Caudate nucleus (tissue), 63 donors: ENCODE measurements at places on chromosomes 16 and 17.

- no peak for DNase-seq
Measured at GRCh38 chr16:88974080-88974915, 2.7 kb downstream of the CBFA2T3 start.

DNA sequence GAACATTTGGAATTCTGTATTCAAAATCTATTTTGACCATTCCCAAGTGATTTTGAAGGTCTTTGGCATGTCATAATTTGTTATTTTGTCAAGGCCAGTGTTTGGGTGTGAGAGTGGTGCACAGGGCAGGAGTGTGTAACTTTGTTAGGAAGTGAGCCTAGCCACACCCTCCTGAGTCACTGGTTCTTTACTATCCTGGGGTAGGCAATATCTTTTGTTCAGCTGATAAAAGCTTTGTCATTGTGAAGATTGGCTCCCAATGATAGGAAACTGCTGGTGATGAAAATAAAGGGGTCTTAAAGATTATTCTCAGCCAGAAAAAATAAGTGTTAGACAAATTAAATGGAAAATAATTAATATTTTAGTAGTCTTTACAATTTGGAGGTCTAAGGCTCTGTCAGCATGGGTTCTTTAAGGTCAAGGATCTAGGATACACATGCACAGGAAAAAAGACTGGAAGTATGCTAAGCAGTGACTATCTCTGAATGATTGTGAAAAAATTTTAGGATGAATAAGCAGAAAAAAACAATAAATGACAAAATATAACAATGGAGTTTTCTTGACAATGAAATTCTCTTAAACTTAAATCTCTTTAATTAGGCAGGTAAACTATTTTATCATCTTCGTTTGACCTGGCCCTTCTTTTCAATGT, 5.1 kb downstream of the UBN1 start:
- DNase-seq, result no peak

GRCh38 chr16:56272583-56272894, 81.2 kb downstream of the GNAO1 start:
- DNase-seq, result no peak

DNA sequence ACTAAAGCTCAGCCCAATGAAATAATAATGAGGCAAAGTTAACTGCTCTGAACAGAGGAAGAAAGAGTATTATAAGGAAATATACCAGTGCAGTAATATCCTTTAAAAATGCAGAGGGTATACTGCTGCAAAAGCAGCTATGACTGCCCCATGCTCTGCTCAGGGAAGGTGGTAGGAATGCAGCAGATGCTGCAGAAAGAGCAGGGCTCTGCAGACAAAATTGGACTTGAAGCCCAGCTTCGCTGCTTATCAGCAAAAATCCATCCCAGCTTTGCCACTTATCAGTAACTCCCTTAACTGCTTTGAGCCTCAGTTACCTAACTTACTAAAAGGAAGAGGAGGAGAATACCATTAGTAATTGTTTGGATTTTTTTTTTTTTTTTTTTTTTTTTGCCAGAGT, 533.8 kb upstream of the CDH5 start:
- DNase-seq, result no peak

DNA sequence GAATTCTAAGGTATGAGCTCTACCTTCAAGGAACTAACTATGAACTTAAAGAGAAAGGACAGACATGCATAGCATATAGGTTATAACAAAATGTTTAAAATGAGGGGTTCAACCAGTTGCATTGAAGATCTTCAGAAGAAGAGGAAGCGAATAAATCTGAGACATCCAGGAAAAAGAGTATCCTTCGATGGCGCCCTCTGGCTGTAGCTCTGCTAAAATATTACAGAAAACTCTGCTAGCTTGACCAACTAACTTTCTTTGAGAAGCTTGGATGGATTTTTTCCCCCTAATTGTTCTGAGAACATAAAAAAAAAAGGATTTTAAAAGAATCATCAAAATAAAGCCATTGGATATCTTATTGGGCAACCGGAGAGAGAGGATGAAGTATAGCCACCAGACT, 659.9 kb upstream of the SOX9 start:
- DNase-seq, result no peak

DNA sequence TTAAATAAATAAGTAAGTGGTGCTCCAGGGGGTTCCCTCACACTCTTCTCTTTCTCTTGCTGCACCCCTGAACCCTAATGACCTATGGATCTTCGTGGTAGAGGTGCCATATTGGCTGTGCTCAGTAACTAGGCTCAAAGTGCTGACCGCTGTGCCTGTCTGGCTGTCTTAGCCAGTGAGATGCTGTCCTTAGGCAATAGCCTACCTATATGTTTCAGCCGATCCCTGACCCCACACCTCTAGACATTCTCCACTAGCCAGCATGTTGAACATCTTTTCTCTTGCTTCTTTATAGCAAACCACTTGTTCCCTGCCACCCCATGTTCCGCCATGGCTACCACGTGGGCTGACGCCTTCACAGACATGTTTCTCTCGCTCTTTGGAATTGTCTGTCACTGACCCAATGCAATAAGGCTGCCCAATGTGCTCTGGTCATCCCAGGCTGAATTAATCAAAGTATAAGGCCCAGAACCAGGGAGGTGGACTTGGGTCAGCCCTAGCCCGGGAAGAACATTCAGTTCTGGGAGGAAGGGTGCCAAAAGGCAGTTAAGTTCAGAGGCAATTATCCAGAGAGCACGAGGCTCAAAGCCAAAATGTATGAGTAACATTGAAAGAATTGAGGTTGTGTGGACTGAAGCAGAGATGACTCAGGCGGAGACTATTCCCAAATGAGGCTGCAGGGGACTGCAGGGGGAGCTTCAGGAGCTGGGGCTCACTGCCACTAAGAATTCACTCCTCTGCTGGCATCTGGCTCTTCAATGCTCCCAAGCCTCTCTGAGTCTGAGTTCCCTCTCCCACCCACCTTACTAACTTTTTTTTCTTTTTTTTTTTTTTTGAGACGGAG, 28.7 kb upstream of the TNRC6A start:
- DNase-seq, result peak; percentile 2

- DNase-seq, result no peak
Measured at GRCh38 chr17:82884970-82885353, 45.1 kb upstream of the ZNF750 start.

DNA sequence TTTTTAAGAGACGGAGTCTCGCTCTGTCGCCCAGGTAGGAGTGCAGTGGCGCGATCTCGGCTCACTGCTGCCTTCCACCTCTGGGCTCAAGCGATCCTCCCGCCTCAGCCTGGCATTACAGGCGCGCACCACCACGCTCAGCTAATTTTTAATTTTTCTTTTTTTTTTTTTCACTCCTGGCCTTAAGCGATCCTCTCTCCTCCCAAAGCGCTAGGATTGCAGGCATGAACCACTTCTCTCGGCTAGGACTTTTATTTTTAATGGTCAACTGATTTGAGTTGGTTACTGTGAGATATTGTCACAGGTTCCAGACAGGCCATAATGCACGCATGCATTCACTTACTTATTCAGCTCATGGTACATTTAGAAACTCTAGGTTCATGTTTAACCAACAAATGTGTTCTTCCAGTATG, 888 bp downstream of the PIGW start:
- DNase-seq, result no peak

DNA sequence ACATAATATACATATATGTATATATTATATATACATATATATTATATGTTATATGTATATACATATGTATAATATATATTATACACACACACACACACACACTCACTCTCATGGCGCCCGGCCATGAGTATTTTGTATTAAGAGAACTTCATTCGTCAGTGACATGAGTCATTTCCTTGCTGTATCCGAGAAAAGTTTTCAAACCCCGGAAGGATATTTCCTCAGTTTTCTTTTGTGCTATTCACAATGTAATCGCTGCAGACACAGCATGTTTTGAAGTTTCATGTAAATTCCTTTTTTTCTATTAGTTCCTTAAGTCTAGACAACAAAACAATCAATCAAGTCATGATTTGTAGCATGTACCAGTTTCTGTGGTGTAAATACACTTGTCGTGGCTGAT, 33.3 kb downstream of the OR1D5 start:
- DNase-seq, result no peak

DNA sequence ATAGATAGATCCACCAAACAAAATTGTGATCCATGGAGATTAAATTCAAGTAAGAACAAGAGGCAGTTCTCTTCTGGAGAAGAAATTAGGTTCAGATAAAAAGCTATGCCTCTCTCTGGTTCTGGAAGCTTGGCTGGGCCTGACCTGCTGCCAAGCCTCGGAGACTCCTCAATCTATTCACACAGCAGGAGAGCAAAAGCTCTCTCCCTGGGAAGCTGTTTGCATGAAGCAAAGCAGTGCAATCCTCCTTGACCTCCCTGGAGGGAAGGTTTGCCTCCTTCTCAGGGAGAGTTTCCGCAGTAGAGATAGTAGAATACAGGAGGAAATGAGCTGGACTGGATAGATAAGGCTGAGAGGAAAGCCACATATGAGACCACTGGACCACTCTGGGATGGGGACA, 78.1 kb upstream of the GNAO1 start:
- DNase-seq, result no peak

- no peak for DNase-seq
Measured at GRCh38 chr17:71434716-71435115, 686.1 kb upstream of the SOX9 start.

- DNase-seq, result no peak
Measured at GRCh38 chr16:47724115-47724785, 263.1 kb downstream of the PHKB start.

DNA sequence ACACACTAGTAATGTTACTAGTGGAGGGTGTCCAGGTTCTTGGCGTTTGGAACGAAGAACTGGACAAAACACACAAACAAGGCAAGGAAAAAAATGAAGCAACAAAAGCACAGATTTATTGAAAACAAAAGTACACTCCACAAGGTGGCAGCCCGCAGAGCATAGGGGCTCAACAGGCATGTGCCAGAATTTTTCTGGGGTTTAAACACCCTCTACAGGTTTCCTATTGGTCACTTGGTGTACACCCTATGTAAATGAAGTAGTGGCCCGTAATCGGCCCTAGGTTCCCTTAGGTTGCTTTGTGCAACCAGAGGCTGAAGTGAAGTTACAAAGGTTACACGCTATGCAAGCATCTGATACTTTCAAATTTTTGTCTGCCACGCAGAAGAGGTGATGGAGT, 8.1 kb downstream of the OR2C1 start:
- DNase-seq, result no peak

DNA sequence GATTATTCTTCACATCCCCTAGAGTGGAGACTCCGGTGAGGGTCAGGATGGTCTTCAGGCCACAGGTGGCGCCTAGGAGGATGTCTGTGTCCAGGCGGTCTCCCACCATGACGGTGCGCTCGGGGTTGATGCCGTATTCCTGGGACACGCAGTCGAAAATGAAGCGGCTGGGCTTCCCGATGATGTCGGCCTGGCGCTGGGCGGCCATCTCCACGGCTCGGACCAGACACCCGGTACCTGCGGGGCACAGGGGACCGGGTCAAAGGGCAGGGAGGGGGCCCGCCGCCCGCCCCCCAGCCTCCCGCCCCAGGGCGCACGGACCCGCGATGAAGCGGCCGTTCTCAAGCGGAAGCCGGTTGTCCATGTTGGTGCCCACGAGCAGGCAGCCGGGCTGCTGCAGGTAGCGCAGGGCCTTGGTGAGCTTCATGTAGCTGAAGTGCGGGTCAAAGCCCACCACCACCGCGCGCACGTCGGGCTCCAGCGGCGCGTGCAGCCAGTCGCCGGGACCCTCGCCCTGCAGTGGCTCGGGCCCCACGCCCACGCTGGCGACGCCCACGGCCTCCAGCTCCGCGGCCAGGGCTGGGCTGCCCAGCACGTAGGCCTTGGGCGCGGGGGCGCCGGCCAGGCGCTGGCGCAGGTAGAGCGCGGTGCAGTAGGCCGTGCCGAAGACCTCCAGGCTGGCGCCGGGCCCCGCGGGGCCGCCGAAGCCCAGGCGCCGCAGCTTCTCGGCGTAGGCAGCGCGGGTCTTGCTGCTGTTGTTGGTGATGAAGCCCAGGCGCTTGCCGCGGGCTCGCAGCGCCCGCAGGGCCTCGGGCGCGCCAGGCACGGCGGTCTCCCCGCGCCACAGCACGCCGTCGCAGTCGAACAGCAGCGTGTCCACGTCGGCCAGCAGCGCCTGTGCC, 572 bp downstream of the PGP start:
- DNase-seq, result no peak

GRCh38 chr17:66493283-66494019, 191.0 kb downstream of the PRKCA start:
- no peak for DNase-seq

DNA sequence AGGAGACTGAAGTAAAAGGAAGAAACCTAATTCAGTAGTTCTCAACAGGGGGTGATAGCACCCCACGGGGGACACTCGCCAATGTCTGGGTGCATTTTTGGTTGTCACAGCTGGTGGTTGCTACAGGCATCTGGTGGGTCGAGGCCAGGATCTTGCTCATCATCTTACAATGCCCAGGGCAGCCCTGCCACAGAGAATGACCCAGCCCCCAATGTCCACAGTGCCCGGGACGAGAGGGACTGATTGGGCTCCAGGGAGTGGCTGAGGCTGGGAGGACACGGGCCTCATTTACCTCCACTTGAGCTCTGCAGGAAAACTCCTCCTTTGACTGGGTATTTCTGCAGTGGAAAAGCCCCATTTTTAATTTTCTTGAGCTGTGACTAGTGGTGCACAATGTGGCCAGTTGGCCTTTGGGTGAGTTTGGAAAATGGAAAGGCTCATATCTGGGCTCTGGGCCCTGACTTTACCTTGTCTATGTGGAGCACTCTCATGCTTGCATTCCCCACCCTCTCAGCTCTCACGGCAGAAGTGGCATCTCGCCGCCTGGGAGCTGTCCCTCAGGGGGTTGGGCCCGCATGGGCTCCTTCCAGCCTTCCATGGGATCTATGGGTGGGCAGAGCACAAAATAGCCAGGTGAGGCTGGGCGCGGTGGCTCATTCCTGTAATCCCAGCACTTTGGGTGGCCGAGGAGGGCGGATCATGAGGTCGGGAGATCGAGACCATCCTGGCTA, 37.7 kb upstream of the IRF8 start:
- DNase-seq, result no peak

- no peak for DNase-seq
Measured at GRCh38 chr17:77631307-77631706, 327.2 kb upstream of the TNRC6C start.

GRCh38 chr16:28616636-28617035, 6.8 kb upstream of the SULT1A1 start:
- no peak for DNase-seq

GRCh38 chr16:886084-886543, 84.7 kb downstream of the LMF1 start:
- peak; percentile 36 for DNase-seq

DNA sequence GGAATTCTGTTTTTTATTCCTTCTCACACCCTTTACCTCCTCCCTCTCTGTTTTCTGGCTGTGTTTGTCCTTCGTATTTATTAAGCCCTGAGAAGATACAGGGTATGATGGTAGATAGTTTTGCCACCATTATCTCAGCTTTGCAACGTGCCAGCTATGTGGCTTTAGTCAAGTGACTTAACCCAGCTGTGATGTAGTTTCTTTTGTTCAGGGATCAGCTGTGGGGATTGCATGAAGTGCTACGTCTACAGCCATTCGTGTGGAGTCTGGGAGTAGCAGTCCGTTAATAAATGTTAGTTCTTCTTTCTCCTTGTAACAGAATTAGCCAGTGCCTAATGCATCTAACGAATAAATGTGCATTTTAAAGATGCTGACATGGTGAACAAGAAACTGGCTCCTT, 128.4 kb downstream of the HAPSTR1 start:
- no peak for DNase-seq

GRCh38 chr17:79917902-79918484, 78.8 kb upstream of the CBX4 start:
- no peak for DNase-seq

- peak; percentile 41 for DNase-seq
Measured at GRCh38 chr16:23920446-23920845, 84.7 kb downstream of the PRKCB start.

- DNase-seq, result peak; percentile 73
Measured at GRCh38 chr17:69414408-69415274, at the start of gene MAP2K6. TSS of gene MAP2K6 (plus strand) at chr17:69414697. CDS start at chr17:69414985, 288 bp downstream.
